Left renal cortex interstitium (tissue), 4 donors: ENCODE measurements at places on chromosomes 16 and 17.

DNA sequence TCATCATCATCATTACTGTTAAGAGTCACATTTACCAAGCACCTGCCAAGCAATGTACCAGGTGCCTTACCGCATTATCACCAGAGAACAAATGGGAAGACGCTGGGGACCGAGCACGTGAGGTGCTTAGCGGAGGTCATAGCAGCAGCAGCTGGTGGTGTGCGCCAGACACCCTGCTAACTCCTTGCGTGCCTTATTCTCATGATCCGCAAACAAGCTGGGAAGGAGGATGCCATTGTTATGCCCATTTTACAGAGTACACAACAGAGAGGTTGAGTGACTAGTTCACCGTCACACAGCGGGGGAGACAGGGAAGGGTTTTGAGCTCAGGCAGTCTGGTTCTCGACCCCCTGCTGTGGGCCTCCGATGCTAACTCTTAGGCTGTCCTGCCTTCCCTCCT lies 7.3 kb downstream of the ATP2A3 start:
- no peak for DNase-seq

DNA sequence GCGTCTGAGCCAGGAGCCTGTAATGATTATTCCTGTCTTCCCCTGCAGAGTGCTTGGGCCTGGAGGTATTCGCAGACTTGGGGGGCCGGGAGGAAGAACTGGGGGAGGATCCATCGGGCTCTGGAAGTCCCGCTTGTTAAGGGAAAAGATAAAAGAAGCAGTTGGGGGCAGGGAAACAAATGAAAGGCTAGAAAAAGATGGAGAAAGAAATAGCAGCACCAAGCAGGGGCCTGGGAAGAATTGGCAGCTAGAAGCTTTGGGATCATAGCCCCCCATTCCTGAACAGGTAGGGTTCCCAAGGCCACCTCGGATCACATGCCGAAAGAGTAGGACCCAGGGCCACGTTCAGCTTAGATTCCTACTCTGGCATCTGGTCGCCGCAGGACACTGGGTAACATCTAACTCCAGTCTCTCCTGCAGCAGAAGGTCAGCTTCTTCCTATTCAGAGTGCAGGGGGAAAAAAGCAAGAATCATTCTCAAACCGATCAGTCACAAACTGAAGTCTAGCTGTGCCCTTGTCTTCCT lies 23.6 kb downstream of the ADAM11 start:
- DNase-seq: no peak

GRCh38 chr16:75789237-75789636 lies 62.9 kb upstream of the CPHXL start:
- no peak for DNase-seq

- DNase-seq: no peak
Measured at GRCh38 chr16:57764341-57765159, 29.0 kb downstream of the KATNB1 start.

- DNase-seq: no peak
Measured at GRCh38 chr17:53129863-53130262, 692.9 kb upstream of the KIF2B start.

DNA sequence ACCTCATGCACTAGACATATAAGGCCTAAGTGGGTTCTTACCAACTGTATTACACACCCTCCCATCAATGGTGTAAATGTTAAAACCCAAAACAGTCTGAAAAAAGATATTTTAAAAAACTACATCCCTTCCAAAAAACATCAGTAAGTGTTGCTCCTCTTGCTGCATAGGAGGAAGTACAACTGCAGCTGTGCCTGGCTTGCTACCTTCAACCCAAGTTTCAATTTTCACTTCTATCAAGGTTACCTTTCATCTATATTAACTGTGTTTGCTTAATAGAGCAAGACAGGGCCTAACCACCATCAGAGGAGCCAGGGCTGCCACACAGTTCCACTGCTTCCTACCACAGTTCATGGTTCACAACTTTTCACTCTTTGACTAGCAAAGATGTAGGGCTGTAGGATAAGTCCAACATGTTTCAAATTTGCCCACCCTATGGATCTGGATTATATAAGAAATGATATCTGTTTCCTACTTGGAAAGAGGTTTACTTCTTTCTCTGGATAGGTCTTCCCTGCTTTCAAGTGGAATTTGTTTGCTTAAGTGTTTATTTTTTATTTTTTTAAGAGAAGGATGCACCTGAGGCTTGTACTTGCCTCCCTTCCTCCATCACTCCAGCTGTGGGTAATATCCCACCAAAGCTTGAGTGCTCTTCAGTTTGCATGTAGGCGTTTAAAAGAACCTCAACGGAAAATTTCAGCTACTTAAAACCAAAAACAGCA lies 56.7 kb downstream of the GRB7 start:
- DNase-seq: no peak

DNA sequence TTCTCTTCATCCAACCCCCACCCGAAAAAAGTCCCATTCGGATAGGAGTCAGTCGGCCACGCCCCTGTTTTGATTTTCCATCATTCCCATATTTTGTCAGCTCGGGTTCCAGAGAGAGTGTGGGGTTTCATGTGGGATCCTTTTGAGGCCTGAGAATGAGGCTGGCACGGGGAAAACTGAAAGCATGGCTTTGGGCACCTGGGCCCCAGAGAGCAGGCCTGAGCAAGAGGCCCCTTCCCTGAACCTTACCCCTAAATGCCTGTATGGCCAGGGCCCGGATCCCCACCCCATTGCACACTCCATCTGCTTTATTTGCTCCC lies 4.6 kb upstream of the HOXB4 start:
- DNase-seq: no peak

- no peak for DNase-seq
Measured at GRCh38 chr16:57994778-57995177, 5.7 kb downstream of the ZNF319 start.

DNA sequence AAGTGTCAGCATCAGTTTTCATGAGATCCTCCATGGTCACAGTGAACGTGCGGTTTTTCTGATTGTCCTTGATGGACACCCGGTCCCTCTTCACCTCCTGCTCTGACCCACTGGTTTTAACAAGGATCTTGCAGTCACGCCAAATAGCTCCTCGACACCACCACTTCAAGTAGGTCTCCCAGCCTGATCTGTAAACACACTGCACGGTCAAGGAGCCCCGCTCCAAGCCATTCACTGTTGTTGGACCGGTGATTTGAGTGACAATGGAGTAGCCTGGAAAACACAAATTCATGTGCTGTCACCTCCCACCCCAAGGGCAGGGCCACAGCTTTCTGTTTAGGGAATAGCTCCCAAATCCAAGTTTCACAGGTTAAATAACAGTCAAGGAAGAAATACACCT lies 8.2 kb downstream of the CD300LF start:
- DNase-seq: no peak
